Cortex of kidney (tissue), 1 donor: ENCODE measurements at places on chromosomes 3 and 15.

DNA sequence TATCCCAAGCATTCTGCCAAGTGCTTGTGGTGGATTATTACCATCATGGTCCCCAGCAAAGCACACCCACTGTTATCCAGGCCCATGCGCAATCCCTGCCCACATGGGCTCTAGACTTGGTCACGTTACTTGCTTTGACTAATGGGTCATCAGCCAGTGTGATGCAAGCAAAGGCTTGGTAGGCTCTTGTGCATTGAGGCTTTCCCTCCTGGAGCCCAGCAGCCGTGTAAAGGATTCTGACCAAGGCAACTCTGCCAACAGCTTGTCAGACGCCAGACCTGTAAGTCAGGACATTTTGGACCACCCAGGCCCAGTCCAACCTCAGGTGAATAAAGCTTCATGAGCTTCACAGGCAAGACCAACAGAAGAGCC, 93.9 kb downstream of the ABHD5 start:
- DNase-seq: no peak

GRCh38 chr3:119177321-119177720, 3.9 kb downstream of the UPK1B start:
- no peak for DNase-seq

DNA sequence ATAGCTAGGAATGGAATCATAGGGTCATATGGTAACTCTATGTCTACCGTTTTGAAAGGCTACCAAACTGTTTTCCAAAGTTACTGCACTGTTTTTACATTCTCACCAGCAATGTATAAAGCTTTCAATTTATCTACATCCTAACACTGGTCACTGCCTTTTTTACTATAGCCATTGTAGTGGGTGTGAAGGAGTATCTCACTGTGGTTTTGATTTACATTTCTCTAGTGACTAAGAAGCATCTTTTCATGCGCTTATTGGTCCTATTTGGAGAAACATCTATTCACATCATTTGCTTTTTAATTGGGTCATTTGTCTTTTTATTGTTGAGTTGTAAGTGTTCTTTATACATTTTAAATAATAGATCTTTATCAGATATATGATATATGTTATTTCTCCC, 53.3 kb downstream of the PIK3R4 start:
- DNase-seq: no peak

- no peak for DNase-seq
Measured at GRCh38 chr3:14261229-14261628, 82.6 kb downstream of the LSM3 start.

DNA sequence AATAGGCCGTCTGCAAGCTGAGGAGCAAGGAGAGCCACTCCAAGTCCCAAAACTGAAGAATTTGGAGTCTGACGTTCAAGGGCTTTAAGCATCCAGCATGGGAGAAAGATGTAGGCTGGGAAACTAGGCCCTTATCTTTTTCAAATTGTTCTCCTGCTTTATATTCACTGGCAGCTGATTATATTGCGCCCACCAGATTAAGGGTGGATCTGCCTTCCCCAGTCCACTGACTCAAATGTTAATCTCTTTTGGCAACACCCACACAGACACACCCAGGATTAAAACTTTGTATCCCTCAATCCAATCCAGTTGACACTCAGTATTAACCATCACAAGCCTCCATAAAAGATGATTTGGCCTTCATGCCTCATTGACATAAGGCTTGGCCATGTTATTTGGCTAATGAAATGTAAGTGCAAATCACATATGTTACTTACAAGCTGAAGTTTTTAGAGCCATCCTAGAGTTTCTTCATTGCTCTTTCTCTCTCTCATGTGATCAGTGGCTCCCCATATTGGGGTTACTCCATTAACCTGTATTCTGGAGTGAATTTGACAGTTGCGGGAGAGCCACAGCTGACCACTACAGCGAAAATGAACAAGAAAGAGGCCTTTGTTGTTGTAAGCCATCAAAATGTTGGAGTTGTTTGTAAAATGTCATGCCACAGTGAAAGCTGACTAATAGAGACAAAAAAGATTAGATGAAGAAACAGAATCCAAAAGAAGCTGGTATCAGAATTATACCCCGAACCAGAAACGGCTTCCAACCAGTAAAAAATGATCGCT, 61.7 kb downstream of the GBE1 start:
- DNase-seq: no peak

GRCh38 chr3:56851966-56852884, 50.5 kb upstream of the ARHGEF3 start:
- DNase-seq: no peak

DNA sequence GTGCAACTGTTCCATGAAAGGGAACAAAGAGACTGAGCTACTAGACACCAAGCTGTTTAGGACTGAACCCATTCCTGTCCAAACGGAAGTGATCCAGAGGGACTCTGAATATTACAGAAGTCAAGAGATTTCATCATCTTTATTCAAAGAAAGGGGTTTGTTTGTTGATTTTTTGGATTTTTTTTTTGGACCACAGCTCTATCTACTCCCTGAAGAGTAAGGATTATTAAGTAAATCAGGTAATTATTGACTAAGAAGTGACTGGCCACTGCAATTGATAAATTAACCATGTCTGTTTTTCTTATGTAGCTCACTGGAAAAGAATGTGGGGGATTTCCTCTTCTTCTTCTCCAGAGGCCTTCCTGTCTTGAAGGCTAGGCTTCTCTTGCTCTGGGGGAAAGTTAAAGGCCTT, 146.6 kb upstream of the TPM1 start:
- no peak for DNase-seq

- no peak for DNase-seq
Measured at GRCh38 chr3:139533781-139534454, 5.6 kb downstream of the RBP1 start.

DNA sequence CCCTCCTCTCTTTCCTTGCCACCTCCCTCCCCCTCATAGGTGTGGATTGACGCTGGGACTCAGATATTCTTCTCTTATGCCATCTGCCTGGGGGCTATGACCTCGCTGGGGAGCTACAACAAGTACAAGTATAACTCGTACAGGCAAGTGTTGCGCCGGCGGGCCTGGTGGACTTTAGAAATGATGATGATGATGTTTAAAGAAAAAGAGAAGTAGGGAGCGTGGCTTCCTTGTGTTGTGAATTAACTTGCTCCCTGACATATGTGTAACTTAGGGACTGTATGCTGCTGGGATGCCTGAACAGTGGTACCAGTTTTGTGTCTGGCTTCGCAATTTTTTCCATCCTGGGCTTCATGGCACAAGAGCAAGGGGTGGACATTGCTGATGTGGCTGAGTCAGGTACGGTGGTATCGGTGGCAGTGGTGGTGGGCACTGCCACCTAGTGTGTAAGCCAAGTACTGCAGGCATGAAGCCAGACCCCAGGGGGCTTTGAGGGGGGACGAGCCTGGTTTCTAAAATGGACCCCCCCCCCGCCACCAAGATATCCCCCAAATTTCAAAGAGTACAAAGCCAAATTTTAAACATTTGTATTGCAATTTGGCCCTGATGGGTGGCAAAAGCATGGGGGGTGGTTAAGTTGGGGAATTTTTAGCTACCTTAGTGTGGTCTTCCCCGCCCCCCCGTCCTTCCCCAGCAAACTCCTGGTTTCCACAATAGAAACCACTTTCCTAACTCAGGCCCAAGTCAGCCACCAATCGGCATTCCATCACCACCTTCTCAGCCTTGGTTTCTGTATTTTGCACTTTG, 65.6 kb downstream of the SLC6A6 start:
- DNase-seq: no peak

GRCh38 chr3:190546881-190547510, 33.1 kb downstream of the IL1RAP start:
- no peak for DNase-seq

DNA sequence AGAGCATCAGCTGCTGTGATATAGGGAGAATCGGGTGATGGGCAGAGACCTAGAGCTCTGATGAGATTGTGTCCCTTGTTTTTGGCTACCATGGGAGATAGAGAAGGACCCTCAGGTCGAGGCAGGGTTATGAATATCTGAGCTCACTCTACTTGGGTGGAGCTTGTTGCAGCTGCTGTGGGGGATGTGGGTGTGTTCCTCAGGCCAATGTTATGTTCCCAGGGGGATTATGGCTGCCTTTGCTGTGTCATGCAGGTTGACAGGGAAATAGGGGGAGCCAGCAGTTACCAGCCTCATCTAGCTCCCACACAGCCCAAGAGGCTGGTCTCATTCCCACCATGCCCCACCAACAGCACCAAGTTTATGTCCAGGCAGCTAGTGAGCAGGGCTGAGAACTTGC, 131.5 kb downstream of the TRIM42 start:
- DNase-seq: no peak

DNA sequence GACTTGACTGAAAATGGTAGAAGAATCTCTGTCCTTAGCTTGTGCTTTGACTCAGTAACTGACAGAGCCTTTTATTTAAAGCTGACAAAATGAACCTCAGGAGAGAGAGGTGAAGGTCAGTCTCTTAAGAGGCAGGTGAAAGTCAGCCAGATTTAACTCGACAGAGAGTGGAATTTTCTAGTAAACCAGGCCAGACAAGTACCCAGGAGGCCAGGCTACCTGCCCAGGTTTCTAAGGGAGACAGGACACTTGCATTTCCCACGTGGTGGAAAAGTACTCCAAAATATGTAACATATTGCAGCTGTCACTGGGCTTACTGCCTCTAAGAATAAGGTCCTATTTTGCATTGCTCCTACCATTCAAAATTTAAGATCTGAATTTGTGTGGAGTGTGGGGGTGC, 167.9 kb downstream of the FMN1 start:
- no peak for DNase-seq

- no peak for DNase-seq
Measured at GRCh38 chr15:83559310-83559966, 94.5 kb upstream of the ADAMTSL3 start.

GRCh38 chr3:190537146-190537545, 23.3 kb downstream of the IL1RAP start:
- no peak for DNase-seq

- no peak for DNase-seq
Measured at GRCh38 chr3:32285891-32286290, 47.4 kb downstream of the CMTM8 start.

DNA sequence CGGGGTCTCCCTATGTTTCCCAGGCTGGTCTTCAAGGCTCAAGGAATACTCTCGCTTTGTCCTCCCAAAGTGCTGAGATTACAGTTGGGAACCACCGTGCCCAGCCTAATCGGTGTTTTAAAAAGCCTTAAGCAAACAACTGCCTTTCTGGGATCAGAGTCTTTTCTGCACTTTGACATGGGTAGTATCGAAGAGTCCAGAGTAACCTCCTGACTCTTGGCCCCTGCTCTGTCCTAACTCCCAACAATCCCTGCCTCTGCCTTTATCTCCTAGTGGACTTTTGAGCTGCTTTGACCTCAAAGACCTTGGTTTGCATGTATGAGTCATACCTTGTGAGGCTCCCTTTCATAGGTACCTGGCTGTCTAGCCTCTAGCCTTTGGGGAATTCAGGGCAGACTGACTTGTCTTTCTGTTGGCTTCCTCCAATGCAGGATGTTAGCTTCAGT, 21.0 kb upstream of the HACD2 start:
- DNase-seq: no peak

GRCh38 chr15:63070681-63071129, 28.2 kb downstream of the TPM1 start:
- no peak for DNase-seq

DNA sequence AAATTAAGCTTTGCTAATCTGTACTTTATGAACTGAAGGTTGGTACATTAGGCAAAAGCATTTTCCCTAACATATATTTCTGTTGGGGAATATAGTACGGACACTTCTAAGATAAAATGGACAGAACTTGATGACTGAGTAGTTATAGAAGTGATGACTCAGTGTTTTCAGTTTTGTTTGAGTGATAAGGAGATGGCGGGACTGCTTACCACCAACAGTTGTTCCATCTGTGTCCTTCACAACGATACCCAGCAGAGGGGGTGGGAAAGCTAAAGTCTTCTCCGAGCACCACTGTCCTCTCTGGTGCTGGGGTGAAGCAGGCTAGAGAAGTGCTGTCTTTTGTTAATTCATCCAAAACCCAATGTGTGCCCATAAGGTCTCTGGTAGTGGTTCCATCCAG, 195.8 kb downstream of the CD47 start:
- no peak for DNase-seq

GRCh38 chr3:148540851-148541250, 156.9 kb upstream of the AGTR1 start:
- DNase-seq: no peak

DNA sequence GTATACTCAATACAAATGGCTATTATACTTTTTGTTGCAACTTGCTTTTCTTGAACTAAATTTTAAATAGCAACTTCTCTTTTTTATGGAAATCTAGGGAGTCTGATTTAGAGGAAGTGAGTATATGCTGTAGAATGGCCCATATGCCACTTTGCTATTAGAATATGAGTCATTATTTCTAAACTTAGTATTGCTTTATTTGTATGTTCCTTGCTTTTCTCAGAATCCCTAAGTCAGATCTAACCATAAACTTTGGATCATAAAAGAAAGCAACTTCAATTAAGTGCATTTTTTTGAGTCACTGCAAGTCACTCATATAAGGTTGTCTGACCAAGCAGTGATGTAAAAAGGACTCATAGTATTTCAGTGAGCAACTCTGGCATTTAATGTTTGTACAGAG, 17.5 kb upstream of the SPTSSB start:
- no peak for DNase-seq

- no peak for DNase-seq
Measured at GRCh38 chr15:81562986-81563385, 189.0 kb upstream of the TMC3 start.

DNA sequence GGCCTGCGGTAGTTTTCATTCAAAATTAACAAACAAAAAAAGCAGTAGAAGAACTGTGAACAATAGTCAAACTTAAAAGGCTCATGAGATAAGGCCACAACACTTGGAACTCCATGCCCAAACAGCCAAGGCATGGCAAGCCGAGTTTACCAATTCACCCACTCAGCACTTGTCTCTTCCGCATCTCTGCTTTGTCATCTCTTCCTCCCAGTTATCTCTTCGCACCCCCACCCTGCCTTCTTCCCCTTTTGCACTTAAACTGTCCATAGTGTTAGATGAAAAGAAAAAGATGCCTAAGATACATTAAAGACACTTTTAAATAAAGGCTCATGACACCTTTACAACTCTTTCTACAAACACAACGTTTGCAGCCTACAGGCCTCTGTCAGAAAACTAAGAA, 11.1 kb downstream of the TLE3 start:
- DNase-seq: no peak

GRCh38 chr15:53384417-53384816, 375.0 kb downstream of the WDR72 start:
- no peak for DNase-seq

GRCh38 chr15:92928225-92928750, 28.2 kb downstream of the CHD2 start:
- DNase-seq: no peak

DNA sequence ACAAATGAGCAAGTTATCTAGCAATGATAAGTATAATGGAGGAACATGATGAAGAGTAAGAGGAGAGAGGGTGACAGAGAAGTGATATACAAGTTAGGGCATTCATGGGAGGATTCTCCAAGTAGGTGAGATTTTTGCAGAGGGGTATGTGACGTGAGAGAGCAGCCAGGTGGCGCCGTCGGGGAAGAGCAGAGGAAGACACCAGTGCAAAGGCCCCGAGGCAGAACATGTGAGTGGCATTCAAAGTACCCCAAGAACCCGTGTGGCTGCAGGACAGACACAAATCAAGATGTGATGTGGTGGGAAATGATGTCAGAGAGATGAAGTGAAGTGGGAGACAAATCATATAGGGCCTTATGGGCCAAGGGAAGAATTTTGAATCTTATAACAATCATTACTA, 81.8 kb upstream of the GRM7 start:
- no peak for DNase-seq
